ENCODE measurements at places on chromosomes 7 and 10. TPM values are rescaled to one million over a fixed set of nuclear protein-coding genes. Genes with fewer than 3 reads are reported as not detected.

ZPBP gene
- not detected for total RNA-seq

SAP25 gene
- total RNA-seq, result 43.1 TPM

- no peak for DNase-seq
Measured at GRCh38 chr10:117535298-117536071, 7.1 kb upstream of the EMX2 start.

GRCh38 chr10:75782463-75783248 lies 351.2 kb downstream of the LRMDA start:
- DNase-seq, result no peak

- DNase-seq, result no peak
Measured at GRCh38 chr7:13240349-13240748, 552.9 kb downstream of the ARL4A start.

VWC2 gene
- not detected for total RNA-seq

DNA sequence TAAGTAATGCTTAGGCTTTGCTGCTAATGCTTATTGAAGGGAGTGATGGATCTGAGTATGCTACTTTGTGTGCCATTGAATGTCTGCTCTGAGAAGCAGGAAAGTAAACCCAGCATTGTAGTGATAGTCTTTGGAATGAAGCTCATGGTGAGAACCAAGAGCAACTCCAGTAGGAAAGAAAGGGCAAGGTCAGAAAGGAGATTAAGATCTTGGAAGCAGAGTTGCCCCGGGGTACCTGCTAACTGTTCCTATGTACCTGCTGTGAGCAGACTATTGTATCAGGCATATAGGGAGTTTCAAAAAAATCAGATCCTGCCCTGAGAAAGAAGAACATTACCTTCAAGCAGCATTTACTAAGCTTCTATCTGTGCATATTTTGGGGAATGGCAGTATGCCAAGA lies 54.5 kb upstream of the AASS start:
- DNase-seq, result no peak

DNA sequence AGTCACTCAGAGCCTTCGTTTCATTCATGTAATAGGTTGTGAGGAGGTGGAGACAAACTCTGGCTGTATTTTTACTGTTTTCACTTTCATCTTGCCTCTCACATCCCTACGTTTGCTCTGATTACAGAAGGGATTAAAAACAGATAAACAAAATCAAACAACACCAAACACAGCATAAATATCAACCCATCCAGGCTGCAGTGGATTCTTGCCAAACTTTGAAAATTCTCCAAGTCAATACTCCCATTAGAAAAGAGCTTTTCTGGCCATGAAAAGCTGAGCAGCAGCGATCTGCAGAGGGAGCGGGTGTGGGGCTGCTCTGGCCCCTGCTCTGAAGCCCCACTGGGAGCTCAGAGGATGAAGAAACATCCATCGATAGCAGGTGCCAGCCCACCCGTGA lies 283.2 kb downstream of the WDR37 start:
- no peak for DNase-seq

GRCh38 chr10:132488231-132488821 lies 49.3 kb upstream of the INPP5A start:
- DNase-seq, result no peak

DNA sequence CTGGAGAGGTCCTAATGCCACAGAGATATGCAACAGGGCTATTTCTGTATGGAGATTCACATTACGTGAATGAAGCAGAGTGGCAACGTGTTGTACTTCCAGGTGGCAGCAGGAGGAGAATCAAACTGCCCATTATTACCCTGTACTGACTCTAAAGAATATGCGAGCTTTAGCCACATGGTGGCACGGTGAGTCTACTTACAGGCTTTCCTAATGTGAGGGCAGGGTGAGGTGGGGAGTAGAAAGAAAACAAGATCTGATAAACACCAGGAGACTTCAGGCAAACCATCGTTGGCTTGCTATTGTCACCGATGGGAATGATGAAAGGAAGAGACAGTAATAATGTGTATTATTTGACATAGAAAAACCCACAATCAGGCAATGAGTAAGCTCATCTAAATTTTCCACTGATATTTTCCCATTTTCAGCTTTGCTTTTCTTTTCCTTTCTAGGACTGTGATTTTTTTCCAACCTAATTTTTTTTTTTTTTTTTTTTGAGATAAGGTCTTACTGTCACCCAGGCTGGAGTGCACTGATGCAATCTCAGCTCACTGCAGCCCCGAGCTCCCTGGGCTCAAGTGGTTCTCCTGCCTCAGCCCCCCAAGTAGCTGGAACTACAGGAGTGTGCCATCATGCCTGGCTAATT lies 164.3 kb downstream of the BTAF1 start:
- no peak for DNase-seq
